SK-N-SH (cell line): ENCODE measurements at places on chromosomes 3 and 15.
A peak's percentile ranks its signal among the peaks of the same experiment; 100 is the strongest.

DNA sequence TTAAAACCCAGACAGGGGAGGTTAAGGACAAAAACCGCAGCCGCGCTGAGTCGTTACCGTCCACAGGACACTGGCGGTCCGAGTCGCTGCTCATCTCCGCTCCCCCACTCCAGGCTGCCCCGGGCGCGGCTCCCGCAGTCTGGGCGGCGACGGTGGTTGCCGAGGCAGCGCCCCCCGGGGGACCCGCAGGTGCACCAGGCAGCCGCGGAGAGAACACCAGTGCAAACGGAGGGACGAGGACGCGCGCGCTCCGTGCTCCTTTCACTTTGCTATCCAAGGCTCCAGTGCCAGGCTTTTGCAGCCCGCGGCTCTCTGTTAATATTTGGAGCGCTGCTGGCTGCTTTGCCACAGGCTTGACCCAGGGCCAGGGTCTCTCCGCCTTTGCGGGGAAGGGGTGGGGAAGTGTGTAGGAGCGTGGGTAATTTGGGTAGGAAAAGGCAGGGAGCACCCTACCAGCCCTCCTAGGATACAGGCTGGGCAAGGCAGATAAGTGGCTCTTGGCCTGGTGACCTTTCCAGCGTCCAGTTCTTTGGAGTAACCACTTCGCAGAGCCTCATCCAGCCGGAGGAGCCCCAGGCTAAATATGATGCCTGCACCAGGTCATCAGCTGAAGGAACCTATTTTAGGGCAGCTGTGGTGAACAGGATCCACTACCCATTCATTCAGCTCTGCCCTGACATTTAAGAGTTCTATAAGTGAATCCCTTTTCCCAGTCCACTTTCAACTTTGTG, at the start of gene GADL1:
TSS of gene GADL1 (minus strand) at position 141 of the 731 bp plus-strand sequence. CDS start at position 94, 47 bp downstream.
- DNase-seq, result peak; percentile 73

DNA sequence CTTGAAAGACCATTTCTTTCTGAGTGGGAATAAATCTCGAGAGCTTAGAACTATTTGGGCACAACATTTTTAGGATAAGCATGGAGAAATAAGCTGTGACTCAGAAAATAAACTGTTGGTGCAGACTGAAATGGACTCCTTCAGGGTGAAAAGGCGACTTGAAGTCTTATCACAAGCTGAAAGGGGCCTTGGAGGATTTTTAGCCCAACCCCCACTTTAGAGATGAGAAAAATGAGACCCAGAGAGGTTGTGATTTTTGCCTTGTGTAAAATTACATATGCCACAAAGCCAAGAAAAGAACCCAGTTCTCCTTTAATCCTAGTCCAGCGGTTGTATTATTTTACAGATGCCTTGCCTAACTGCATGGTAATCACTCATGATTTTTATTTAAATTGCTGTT, 1.5 kb downstream of the ATP1B3 start:
- DNase-seq, result no peak

DNA sequence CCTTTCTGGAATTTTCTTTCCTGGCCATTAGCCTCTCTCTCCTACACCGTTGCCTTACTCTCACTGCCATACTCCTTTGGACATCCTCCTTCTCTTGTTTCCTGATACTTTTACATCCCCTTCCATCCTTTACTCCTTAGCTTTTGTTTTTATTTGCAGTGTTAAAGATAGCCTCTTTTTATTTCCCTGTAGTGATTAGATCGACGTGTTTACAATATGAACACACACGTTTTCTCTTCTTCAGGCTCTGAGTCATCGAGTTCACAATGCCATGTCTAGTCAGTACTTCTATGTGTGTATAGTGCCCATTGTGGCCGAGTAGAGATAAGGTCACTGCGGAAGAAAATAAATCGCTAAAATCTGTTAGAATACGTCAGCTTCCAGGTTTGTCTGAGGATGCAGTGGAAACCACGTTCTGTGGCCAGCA, 208.5 kb downstream of the LPP start:
- no peak for DNase-seq

DNA sequence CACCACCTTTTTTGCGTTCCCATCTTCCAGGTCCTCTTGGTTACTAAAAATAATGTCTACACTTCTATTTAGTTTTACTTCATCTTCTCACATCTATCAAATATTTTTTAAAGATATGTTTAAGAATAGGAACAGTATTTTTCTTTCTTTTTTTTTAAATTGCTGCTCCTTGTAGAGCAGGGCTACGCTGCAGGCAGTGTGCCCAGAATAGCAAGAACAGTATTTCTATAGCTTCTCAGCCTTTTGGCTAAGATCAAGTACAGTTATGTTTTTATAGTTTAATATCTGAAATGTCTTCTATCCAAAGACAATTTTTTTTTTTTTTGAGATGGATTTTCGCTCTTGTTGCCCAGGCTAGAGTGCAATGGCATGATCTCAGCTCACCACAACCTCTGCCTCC, 73.0 kb downstream of the MYO9A start:
- DNase-seq, result no peak

DNA sequence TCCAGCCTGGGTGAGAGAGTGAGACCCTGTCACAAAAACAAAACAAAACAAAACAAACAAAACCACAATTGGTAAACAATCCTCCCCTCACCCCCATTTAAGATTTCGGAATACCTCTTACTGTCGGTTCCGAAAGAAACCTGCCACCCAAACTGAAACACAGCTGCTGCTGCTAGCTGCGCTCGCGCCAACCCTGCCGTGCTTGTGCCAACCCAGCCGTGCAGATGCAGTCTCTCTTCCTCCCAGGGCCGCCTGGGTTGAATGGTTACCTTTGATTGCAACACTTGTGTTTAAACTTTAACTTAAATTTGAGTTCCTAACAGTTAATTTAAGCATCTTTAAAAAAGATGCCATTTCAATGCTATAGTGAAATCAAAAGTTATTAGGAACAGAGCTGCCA, 28.5 kb upstream of the SPTBN5 start:
- DNase-seq, result no peak

GRCh38 chr15:98001663-98002194, 41.2 kb downstream of the ARRDC4 start:
- no peak for DNase-seq

- peak; percentile 19 for DNase-seq
Observed at GRCh38 chr3:7657214-7658112, 796.5 kb downstream of the GRM7 start.

- no peak for DNase-seq
Observed at GRCh38 chr3:141413801-141414689, 45.7 kb downstream of the ZBTB38 start.
